ENCODE measurements at places on chromosomes 13 and 19. TPM values are rescaled to one million over a fixed set of nuclear protein-coding genes. Genes with fewer than 3 reads are reported as not detected.

The ZFP82 gene
- 1.3 TPM for total RNA-seq

GRCh38 chr13:48233889-48234488 lies 983 bp downstream of the ITM2B start:
- H3K27ac ChIP-seq, result peak overlapping the region; percentile 100
- no peak for DNase-seq
- H3K36me3 ChIP-seq, result no peaks in the 10 kb centered on the region
- H3K4me3 ChIP-seq, result peak overlapping the region; percentile 99
- H3K27me3 ChIP-seq, result no peaks in the 10 kb centered on the region

GRCh38 chr13:19657872-19658591 lies 24.6 kb downstream of the MPHOSPH8 start:
- DNase-seq, result no peak
- no peaks in the 10 kb centered on the region for H3K27me3 ChIP-seq
- H3K4me1 ChIP-seq, result no peaks in the 10 kb centered on the region
- no peak overlapping the region for H3K27ac ChIP-seq
- no peak overlapping the region for H3K4me3 ChIP-seq
- H3K36me3 ChIP-seq, result peaks cover 48% of the 10 kb centered on the region

DNA sequence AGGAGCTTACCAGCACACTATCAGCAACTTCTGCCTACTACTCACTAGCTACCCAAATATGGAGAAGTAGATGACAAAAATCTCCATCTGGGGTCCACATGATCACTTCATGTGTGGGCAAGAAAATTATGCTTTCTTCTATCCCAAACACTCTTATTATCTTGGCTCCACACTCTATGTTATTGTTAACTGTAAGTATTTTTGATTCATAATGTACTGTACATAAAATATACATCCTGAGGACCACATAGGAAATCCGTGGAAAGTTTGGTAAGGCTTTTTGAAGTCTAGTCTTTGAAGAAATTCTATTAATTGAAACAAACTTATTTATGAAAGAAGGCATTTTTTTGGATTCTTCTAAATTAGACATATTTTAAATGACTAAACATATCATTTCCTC lies 378.8 kb downstream of the DACH1 start:
- H3K27me3 ChIP-seq, result no peaks in the 10 kb centered on the region
- no peaks in the 10 kb centered on the region for H3K4me1 ChIP-seq
- H3K27ac ChIP-seq, result no peak overlapping the region
- DNase-seq, result no peak

- no peak for DNase-seq
- H3K36me3 ChIP-seq, result peaks cover 25% of the 10 kb centered on the region
- H3K27ac ChIP-seq, result no peak overlapping the region
- no peak overlapping the region for H3K4me3 ChIP-seq
Measured at GRCh38 chr19:56398809-56399208, 5.3 kb upstream of the ZNF583 start.

DNA sequence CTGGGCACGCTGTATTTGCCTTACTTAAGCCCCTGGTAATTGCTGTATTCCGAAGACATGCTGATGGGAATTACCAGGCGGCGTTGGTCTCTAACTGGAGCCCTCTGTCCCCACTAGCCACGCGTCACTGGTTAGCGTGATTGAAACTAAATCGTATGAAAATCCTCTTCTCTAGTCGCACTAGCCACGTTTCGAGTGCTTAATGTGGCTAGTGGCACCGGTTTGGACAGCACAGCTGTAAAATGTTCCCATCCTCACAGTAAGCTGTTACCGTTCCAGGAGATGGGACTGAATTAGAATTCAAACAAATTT lies 676 bp downstream of the BRCA2 start:
- no peak for DNase-seq
- peak overlapping the region; percentile 94 for H3K27ac ChIP-seq
- no peaks in the 10 kb centered on the region for H3K27me3 ChIP-seq
- no peaks in the 10 kb centered on the region for H3K36me3 ChIP-seq
- peaks cover 2% of the 10 kb centered on the region for H3K4me1 ChIP-seq

DNA sequence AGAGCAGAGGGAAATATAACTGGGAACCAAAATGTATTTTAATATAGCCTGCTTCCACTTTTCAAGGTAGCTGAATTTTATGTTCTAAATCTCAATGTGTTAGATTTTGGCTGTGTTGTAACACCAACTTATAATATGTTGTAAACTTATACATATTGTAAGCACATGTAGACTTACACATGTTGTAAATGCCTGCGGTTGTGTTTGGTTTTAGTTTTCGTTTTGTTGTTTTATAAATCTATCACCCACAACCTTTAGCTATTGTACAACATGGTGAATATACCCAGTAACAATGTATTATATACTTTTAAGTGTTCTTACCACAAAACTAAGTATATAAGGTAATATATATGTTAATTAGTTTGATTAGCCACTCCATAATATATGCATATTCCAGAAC lies 15.6 kb downstream of the KCTD4 start:
- no peaks in the 10 kb centered on the region for H3K27me3 ChIP-seq
- no peaks in the 10 kb centered on the region for H3K36me3 ChIP-seq
- no peak for DNase-seq

Measured in ascending aorta (tissue), 2 donors.